ENCODE measurements at places on chromosomes 1 and 21.

- DNase-seq, result no peak
Measured at GRCh38 chr1:166947398-166948043, 27.8 kb downstream of the ILDR2 start.

GRCh38 chr1:10631121-10631810 is 156.5 kb downstream of the PEX14 start:
- no peak for DNase-seq

DNA sequence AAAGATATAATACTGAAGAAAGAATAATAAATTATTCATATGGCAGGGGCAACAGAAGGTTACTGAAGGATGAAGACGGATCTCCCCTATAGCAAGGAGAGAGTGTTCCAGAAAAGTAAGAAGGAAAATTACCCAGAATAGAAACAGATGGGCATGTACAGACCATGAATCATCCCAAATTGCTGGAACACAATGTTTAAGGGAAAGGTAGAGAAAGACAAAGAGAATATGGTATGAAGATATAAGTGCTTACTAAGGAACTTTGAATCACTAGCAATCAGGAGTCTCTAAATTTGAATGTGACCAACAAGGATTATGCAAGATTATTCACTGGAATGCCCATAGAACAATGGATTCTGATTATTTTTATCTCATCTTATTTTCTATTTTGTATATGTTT is 375.4 kb downstream of the COL11A1 start:
- DNase-seq, result no peak

DNA sequence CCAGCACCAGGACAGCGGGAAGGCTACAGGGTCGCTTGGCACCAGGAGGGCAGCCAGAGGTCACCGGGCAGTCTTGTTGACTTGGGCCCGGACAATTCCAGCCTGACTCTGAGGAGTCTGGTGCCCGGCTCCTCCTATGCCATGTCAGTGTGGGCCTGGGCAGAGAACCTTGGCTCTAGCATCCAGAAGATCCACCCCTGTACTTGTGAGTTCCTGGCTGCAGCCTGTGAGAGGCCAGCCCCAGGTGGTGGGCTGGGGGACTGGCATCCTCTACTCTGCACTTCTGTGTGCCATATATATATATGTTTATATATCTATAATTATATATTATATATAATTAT is 11.6 kb upstream of the PTPN7 start:
- no peak for DNase-seq

DNA sequence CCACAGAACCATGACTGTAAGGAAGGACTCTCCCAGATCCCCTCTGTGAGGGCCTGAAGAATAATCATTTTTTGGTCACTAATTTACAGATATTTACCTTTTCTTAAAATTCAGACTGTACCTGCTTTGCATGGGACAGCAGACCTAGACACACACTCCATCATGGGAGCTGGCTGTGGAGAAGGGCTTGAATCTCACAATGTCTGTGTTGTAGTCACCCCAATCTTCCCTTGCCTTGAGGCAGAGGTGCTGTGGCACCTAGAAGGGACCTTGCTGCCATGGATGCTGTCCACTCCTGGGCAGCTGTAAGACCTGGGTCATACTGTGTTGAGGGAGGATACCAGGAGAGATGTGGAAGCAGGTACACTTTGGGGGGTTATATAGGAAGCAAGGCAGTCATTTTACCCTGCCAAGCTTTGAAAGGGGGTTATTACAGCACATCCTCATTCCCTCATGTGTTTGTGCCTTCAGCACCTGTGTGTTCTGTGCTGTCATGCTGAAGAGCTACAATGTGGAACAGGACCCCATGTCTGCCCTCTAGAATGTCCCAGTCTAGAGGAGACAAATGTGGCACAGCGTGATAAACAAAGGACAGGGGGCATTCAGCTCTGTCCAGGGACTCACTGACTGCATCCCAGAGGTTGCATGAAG is 27.1 kb downstream of the TRAF5 start:
- no peak for DNase-seq

DNA sequence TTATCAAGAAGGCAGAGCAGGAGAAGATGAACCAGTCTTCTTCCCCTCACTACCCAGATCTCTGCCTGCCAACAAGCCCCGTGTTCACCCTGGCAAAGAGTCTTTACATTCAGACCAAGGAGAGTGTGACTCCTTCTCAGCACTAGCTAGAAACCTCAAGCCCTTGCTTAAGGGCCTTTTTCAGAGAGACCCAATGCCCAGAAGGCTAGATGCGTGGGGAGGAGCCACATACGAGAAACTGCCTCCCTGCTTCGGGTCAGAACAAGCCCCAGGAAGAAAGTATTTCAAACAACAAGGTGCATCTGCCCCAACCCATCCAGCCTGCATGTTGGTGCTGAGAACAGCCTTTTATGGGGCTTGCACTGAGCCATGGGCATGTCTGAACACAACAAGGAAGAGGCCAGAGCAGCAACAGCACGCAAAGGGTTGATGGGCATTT is 152.7 kb upstream of the CAMK1G start:
- DNase-seq, result no peak

DNA sequence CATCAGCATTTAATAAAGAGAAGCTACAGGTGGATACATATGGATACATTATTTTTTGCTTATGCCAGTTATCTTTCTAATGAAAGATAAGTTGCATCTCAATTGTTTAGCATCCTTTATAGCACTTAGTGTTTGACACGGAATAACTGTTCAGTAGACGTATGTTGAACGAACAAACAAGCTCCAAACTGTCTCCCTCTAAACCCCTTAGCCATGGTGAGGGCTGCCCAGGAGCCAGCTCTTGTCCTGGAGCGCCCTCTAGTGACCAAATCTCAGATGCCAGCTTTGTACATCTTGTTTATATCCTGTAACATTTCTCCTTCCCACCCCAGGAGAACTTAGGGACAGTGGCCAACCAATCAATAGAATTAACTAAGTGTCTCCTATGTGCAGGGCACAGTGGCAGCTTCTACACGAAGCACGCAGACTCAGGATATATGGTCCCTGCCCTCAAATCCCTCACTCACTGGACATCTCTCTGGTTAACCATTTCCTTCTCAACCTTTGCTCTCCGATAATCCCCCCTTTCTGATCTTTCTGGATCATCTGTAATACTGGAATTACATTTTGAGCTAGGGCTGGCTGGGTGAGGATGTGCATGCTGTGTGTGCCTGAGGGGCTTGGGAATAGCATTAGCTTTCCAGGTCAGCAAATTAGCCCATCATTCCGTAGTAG is 22.9 kb downstream of the KCNA10 start:
- DNase-seq, result peak; percentile 73

DNA sequence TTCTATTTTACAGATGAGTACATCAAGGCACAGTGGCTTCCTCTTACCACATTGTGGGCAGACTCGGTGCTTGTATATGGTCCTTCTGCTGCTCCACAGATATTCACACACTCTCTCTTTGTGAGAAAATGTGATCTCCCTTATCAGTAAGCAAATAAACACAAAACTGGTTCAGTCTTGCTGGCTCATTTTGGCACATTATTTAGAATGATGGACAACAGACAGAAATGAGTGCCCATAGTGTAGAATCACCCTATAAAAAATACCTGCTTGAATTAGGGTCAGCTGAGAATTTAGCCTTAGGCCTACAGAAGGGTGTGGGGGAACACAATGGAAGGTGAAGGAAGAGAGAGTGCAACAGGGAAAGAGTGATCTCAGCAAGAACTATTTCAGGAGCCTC is 423.1 kb downstream of the HLX start:
- DNase-seq, result no peak

GRCh38 chr1:232218955-232219865 is 410.7 kb downstream of the SIPA1L2 start:
- DNase-seq, result no peak

DNA sequence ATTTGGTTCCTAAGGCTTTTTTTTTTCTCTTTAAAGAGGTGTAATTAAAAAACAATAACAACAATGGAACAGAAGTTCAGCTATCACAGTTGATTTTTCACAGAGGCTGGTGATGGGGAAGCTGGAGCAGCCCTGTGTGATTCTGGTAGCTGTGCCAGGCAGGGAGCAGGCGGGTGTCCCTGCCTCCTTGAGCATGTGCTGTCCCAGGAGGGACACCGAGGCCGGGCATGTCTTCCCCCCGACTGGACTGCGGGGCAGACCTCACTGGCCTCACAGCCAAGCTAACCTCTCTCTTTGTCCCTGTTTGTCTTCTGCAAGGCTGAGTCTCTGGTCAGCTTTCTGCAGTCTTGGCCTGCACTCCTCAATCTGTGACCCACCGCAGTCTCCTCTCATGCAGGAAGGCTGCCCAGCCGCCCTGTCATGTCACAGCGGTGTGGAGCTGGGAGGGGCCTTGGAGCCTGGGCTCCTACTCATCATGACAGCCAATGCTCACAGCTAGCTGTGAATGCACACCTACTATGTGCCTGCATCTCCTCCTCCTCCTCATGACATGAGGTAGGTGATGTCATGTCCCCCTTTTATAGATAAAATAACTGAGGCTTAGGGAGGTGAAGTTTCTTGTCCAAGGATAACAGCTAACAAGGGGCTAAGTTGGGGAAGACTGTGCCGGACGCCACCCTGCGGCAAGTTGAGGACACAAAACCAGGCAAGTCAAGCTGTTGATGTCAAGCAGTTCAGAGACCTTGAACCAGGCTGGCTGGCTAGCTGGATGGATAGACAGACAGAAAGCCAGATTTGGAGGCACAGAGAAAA is 10.3 kb upstream of the ACTL8 start:
- DNase-seq, result no peak

GRCh38 chr1:96730574-96731298 is 9.2 kb downstream of the PTBP2 start:
- no peak for DNase-seq

- no peak for DNase-seq
Measured at GRCh38 chr1:36133484-36133883, 8.5 kb upstream of the COL8A2 start.

- no peak for DNase-seq
Measured at GRCh38 chr1:236035681-236036101, 29.2 kb downstream of the NID1 start.

GRCh38 chr21:34841154-34841553 is 172.4 kb downstream of the CLIC6 start:
- no peak for DNase-seq

- DNase-seq, result peak; percentile 64
Measured at GRCh38 chr1:51192213-51192843, 43.7 kb upstream of the RNF11 start.

DNA sequence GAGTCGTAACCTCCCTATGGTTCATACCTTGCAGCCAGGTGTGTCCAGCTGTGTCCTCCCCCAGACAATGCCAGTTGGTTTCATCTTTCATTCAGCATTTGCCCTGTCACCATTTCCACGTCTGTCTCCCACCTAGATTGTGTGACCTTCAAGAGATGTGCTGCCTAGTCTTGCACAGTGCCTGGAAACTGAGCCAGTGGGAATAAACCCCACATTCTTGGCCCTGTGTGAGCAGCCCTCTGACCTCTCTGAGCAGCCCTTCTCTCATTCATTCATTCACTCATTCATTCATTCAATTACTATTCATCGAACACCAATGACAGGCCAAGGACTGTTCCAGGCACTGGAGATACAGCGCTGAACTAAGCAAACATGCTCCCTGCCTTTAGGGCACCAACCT is 115.7 kb downstream of the GRIK3 start:
- no peak for DNase-seq

GRCh38 chr1:36224537-36225282 is 467 bp downstream of the THRAP3 start:
- peak; percentile 76 for DNase-seq

DNA sequence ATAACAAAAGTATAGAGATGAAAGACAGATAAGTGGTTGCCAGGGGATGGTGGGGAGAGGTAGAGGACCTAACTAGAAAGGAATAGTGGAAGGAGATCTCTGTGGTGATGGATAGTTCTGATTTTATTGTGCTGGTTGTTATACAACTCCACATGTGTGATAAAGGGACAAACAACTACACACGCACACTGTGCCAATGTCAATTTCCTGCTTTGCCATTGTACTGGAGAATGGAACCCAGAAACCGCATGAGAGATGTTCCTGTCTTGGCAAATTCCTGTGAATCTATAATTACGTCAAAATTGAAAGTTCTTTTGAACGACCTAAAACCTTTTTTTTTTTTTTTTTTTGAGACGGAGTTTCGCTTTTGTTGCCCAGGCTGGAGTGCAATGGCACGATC is 11.0 kb downstream of the TNFRSF9 start:
- DNase-seq, result no peak

GRCh38 chr1:85428471-85429089 is 36.4 kb downstream of the DDAH1 start:
- no peak for DNase-seq

DNA sequence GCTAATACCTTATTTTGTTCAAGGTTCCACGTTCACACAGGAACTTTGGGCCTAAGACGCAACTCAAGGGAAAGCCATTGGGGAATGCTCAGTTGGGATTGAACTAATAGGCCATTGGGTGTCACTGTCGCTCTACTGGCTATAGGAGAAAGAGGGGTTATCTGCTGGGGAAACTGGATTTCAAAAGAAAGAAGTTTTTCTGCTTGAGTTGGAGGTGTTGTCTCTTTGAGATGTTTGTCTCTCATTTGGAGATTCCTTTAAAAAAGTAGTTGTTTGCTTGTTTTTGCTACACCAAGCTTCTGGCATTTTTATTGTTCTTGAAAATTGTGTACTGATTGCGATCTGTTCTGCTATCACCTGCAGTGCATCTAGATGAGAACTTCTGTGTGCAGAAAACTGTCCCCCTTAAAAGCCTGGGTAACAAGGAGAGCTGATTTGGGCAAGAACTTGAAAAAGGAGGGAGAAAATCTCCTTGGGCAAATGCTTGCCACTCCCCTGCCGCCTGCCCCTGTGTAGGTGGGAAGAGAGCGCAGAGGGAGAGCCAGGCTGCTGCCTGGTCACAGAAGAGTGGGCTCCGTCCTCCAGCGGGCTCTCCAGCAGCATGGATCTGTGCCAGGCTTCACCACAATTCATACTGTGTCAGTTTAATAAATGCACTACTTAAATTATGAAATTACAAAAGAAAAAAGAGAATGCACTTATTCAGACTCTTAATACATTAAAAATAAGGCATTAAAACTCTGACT is 39.9 kb downstream of the PEX14 start:
- DNase-seq, result peak; percentile 56

DNA sequence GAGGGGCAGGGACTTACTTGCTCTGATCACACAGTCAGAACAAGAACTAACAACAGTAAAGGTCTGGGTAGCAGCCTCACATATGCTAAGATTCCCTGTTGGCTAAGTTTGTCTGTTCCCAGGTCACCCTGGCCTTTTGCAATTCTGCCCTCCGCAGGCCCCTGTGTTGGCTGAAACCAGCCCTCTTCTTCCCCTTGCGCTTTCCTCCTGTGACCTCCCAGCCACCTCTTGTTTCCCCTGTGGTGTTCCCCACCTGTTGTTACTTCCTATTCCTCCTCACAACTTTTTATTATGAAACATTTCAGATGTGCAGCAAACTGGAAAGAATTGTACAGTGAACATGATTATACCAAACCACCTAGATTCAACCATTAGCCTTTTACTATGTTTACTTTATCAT is 23.4 kb downstream of the MAPKAPK2 start:
- no peak for DNase-seq

DNA sequence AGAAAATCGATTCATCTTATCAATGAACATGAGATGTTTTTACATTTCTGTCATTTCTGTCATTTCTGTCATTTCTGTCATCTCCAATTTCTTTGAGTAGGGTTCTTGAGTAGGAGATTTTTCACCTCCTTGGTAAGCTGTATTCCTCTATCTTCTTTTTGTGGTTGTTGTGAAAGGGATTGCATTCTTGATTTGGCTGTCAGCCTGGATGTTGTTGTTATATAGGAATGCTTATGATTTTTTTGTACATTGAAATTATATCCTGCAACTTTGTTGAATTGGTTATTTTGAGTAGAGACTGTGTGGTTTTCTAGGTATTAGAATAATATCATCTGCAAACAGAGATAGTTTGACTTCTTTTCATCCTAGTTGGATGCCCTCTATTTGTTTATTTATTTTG is 1233.7 kb downstream of the PLA2G4A start:
- DNase-seq, result no peak
